ENCODE measurements at places on chromosomes 13 and 19. TPM values are rescaled to one million over a fixed set of nuclear protein-coding genes. Genes with fewer than 3 reads are reported as not detected.

The LRRC25 gene
- polyA plus RNA-seq = 1.3 TPM

The PCDH8 gene
- 0.23 TPM for polyA plus RNA-seq

DNA sequence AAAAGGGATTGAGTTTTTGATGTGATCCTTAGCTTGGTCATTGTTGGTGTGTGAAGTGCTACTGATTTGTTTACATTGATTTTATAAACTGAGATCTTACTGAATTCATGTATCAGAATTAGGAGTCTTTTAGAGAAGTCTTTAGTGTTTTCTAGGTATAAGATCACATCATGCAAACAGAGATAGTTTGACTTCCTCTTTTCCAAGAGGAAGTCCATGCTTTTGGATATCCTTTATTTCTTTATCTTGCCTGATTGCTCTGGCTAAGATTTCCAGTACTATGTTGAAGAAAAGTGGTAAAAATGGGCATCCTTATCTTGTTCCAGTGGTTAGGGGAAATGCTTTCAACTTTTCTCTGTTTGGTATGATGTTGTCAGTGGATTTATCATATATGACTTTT lies 561.2 kb upstream of the SLITRK1 start:
- DNase-seq = no peak

DNA sequence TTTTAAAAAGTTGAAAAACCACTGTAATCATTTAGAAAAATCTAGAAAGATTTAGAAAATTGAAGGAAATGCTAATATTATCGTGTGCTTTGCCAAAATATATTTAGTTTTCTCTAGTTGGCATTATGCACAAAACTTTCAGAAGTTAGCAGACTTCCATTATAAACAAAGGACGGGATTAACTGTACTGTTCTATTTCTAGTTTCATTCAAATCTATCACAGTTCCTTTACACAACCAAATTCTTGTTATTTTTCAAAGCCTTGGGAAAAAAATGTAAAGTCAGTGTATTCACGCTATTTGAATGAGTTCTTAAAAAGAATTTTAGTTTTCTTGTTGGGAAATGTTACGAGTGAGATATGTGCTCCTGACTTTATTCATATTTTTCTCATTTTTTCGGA lies 277.8 kb downstream of the LMO7 start:
- DNase-seq = no peak

DNA sequence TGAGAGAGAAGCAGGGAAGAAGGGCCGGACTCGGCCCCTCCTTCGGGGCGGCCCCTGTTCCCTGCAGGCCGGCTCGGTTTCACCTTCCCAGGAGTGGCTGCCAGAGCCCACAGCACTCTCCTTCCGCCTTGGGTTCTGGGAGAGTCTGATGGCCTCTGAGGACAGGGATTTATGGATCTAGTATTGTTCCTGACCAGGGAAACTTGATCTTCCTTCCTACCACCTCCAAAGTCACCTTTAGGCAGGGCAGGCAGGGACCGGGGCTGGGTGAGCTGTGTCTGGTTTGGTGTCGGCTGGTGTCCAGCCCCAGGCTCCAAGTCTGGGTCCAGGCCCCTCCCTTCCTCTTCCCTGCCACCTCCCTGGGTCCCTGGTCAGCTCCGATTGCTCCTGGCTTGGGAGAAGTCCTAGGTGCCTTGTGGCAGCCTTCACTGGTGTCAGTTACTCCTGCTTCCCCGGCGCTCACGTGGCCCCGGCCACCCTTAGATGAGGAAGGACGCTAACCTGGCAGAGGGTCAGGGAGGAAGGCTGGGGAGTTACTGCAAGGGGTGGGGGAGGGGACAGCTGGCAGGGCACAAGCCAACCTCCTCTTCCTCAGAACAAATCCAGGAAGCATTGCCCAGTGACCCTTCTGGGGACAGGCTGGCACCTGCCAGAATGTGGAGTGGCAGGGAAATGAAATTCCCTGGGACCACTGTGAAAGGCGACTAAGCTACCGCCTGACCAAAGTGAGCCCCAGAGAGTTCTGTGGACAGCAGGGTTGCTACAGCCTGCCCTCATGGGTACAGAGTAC lies 18.8 kb downstream of the RFX1 start:
- DNase-seq = no peak

- DNase-seq = no peak
These were observed 40.3 kb upstream of the USPL1 start for GRCh38 chr13:30577401-30577852.

GRCh38 chr13:38951525-38952313 lies 38.9 kb downstream of the STOML3 start:
- DNase-seq = no peak

DNA sequence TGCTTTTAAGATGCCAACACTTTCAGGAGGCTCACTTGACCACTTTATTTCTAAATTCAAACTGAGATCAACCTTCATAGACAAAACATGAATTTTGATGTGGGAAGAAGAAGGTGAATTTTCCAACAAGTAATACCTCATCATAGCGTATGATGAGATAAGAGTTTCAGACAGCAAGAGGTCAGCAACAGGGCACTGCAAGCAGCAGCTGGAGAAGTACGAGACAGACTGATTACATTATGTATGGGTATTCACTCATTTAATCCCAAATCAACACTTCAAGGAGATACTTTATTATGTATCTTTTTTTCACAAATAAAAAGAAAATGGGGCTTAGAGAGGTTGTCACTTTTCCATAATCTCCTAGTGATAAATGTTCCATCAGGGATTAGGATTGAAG lies 389.8 kb downstream of the TBC1D4 start:
- no peak for DNase-seq

DNA sequence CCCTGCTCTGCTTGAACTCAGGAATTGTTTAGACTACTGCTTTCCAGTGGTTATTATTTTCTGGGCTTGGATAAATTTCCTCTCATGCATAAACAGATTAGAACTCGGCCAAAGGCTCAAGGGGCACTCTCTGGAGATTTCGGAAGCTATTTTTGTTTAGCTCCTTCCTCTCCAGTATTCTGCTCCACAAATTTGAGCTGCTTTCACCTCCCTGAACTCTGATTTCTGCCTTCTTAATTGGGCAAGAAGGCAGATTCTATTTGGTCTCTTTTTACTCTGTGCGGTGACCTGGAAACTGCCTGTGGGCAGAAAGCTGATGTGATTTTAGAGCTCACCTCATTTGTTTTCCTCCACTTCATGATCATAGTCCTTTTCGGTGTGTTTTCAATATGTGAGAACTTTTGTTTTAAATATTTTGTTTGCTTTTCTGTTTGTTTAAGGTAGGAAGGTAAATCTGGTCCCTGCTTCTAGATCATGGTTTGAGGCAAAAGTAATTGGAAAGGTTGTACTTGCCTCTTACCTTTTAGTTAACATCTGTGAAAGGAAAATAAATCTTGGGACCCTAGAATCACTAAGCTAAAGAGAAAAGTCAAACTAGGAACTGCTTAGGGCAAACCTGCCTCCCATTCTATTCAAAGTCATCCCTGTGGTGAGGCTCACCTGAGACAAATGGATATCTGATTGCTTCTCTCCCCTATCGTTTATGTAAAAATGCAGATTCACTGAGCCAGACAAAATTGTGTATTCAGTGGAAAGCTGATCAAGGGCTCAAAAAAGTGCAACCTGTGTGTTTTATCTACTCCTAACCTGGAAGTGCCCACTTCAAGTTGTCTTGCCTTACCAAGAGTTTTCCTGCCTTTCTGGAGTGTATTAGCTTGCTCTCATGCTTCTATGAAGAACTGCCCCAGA lies 714.7 kb upstream of the PCDH20 start:
- no peak for DNase-seq

DNA sequence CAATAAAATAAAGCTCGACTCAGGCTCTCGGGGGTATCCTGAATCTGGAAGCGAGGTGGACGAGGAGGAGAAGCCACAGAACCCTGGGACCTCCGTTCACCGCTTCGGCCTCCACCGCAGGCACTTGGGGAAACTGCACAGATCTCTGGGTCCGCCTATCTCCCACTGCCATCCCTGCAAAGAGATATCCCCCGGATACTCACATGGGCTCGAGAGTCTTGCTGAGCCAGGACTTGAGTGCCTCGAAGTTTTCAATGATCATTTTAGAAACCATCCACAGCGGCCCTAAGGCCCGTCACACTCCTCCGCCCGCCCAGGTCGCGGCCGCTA lies 589 bp downstream of the RBM26 start:
- no peak for DNase-seq

The ZNF709 gene
- 5.7 TPM for polyA plus RNA-seq

- no peak for DNase-seq
These were observed 157.4 kb downstream of the TNFSF13B start for GRCh38 chr13:108426893-108427292.

The KRTDAP gene
- 0.36 TPM for polyA plus RNA-seq

DNA sequence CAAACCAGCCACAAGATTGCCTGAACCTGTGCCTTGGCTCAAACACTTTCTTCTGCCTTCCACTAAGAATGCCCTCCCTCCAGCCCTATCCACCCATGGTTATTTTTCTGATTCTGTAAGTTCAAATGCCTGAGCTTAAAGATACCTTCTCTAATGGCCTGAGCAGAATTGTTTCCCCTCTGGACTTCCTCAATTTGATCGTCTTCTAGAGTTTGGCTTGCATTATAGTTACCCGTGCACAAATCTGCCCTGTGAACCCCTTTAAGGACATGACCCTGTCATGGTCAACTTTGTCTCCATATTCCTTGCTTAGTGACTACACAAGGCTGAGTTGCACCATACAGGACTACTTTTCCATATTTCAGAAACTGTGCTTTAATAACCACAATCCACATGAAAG lies 481.0 kb downstream of the FOXO1 start:
- no peak for DNase-seq

The ZNF285 gene
- 11.4 TPM for polyA plus RNA-seq

GRCh38 chr19:17333611-17334413 lies 843 bp downstream of the ANO8 start:
- no peak for DNase-seq

DNA sequence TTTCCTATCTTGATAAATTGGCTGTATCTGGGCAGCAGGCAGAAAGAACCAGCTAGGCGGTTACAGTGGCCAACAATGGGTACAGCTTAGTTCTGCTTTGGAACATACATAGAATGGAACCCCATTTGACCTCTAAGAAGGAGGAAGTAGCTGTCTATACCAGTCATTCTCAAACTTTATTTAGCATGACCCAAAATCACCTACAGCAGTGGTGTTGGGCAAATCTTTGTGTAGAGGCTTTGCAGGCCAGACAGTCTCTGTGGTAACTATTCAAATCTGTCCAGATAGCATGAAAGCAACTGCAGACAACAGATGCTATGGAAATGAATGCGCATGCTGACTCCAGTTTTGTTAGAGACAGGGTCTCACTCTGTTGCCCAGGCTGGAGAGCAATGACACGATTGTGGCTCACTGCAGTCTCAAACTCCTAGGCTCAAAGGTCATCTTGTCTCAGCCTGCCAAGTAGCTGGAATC lies 12.0 kb upstream of the KCNC3 start:
- no peak for DNase-seq

- DNase-seq = no peak
These were observed 1.8 kb upstream of the CREB3L3 start for GRCh38 chr19:4151623-4152022.

- DNase-seq = no peak
These were observed 6.7 kb downstream of the GRIN2D start for GRCh38 chr19:48400018-48400742.

The RASGRP4 gene
- polyA plus RNA-seq = 0.75 TPM

DNA sequence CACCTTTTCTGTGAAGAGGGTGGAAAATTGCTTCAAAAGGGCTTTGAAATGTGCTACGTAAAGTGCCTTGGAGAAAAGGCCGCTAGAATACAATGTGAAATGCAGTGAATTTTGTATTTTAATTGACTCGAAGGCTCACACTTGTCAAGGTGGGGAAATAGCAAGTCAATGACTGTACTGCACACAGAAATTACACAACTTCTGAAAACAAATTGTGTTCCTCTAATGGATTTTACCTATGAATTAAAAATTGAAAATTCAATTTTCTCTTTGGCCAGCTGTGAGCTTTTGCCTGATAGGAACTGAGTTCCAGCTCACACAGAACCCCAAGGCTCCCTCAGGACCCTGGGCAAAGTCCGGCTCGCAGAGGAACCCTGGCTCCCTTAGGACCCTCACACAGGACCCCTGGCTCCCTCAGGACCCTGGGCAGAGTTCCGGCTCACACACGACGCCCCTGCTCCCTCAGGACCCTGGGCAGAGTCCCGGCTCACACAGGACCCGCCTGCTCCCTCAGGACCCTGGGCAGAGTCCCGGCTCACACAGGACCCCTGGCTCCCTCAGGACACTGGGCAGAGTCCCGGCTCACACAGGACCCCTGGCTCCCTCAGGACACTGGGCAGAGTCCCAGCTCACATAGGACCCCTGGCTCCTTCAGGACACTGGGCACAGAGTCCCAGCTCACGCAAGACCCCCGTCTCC lies 324.9 kb downstream of the UQCRFS1 start:
- DNase-seq = no peak

GRCh38 chr13:30864433-30865122 lies 41.5 kb upstream of the MEDAG start:
- DNase-seq = no peak

DNA sequence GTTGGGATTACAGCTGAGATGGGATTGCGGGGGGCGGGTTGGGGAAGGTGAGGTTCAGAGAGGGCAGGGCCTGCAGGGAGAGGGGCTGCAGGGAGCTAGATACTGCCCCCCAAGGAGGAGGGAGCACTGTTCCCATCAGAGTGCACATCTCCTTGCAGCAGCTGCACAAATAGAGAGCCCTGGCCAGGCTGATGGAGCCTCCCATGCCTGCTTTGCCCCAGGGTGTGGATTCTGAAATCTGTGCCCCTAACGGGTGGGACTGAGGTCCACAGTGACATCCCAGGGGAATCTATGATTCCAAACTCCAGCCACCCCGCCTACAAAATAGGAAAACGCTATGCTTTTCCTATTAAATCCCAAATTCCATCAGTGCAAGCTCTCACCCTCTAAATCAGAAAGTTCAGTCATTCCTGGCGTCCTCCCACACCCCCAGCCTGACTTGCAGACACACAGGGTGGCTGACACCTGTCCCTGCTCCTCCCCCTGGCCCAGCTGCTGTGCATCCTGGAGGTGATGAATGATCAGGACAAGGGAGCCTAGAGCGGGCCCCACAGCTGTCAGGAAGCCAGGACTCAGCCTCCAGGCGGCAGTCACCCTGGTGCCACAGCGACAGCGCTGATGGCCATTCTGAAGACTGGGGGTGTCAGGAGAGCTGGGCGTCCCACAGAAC lies 6.3 kb upstream of the CEACAM21 start:
- DNase-seq = no peak

DNA sequence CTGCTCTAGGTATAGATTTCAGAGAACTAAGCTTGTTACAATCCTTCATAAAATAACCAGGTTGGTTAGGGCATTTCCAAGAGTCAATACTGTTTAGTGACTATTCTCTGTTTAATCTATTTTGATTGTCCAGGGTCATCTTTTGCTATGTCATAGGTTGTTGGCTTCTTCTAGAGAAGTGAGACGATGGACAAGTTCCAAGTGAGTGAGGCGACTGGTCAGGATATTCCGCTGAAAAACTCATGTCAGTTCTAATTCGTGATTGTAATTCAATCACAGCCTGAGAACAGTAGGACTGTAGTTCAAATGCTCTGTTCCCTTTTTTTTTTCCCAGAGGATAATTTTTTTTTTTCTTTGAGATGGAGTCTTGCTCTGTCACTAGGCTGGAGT lies 15.8 kb upstream of the ALOX5AP start:
- no peak for DNase-seq

GRCh38 chr19:33530296-33530695 lies 8.7 kb upstream of the PEPD start:
- DNase-seq = no peak

The BST2 gene
- polyA plus RNA-seq = 110 TPM

GRCh38 chr13:106083620-106084350 lies 451.7 kb downstream of the EFNB2 start:
- no peak for DNase-seq

The ZNF793 gene
- 20.2 TPM for polyA plus RNA-seq

The CCDC8 gene
- polyA plus RNA-seq = 50.7 TPM

Measured in left renal pelvis (tissue), 4 donors.